ENCODE measurements at places on chromosomes 11 and 22.

GRCh38 chr11:93084727-93085505 lies 112.9 kb downstream of the SLC36A4 start:
- DNase-seq, result peak; percentile 44

GRCh38 chr22:42805016-42805997 lies 51.8 kb downstream of the ARFGAP3 start:
- no peak for DNase-seq

GRCh38 chr11:92978271-92979111 lies 9.0 kb downstream of the MTNR1B start:
- peak; percentile 44 for DNase-seq

DNA sequence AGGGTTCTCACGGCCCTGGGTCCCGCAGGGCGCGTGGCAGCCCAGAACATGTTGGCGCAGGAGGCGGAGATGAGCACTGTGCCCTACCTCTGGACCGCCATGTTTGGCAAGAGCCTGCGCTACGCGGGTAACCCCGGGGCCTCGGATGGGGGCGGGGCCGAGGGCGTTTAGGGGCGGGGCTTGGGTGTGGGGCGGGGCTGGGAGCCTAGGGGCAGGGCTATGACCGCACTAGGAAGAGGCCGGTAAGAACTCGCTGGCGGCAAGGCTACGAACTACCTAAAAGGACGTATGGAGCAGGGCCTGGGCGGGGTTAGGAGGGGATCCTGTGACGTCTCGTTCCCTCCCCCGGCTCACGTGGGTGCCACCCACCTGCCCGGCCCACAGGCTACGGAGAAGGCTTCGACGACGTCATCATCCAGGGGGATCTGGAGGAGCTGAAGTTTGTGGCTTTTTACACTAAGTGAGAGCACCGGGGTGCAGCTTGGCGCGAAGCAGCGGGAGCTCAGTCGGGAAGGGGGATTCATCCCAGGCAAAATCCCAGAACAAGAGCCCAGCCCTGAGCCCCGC lies 2.8 kb upstream of the LZTR1 start:
- peak; percentile 67 for DNase-seq

- no peak for DNase-seq
These were observed 19.5 kb upstream of the NTM start for GRCh38 chr11:131350872-131351271.

- no peak for DNase-seq
These were observed 38.9 kb upstream of the LUZP2 start for GRCh38 chr11:24457985-24458384.

DNA sequence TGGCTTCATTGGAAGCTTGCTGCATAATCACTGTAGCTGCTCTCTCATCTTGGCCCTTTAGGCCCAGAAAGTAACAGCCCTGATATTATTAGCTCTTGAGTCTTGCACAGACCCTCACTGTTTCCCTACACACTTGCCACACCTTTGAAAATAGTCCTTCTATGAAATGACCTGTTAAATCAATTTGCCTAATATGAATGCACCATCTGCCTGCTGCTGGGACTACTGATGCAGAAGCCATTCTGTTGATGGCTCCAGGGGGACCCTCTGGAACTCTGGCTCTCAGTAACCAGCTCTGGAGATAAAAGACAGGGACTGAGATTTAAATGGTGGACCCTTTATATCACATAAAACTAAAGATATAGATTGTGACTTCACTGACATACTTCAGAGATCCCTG lies 14.7 kb upstream of the AMPD3 start:
- DNase-seq, result no peak

DNA sequence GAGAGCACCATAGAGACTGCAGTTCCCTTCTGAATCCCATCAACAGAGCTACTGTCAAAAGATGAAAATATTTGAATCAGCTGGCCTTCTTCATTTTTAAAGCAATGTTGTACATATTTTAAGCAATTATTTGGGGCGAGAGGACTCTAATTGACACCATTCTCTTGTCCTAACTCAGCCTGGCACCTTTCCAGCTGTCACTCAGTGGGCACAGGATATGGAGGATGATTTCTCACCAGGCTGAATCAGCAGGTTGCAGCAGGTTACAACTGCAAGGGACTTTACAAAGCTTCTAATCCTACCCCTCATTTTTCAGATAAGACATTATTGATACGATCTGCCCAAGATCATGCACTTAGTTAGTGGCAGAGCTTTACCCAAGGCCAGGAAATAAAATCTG lies 11.9 kb upstream of the WT1 start:
- no peak for DNase-seq

- peak; percentile 89 for DNase-seq
These were observed 10.5 kb upstream of the MCHR1 start for GRCh38 chr22:40668611-40669411.

GRCh38 chr11:38384568-38384967 lies 1786.5 kb upstream of the RAG2 start:
- no peak for DNase-seq

- no peak for DNase-seq
These were observed 45.6 kb downstream of the LRRC4C start for GRCh38 chr11:41413843-41414242.

GRCh38 chr22:34045311-34045710 lies 125.0 kb upstream of the LARGE1 start:
- no peak for DNase-seq

GRCh38 chr11:73271936-73272679 lies at the start of gene P2RY6:
Gene P2RY6, plus strand, starts transcription at chr11:73272338. Its CDS starts 24,181 bp downstream, at chr11:73296519.
- DNase-seq, result peak; percentile 60

GRCh38 chr11:88697139-88697538 lies 359.6 kb upstream of the CTSC start:
- DNase-seq, result no peak

- DNase-seq, result no peak
These were observed 16.2 kb downstream of the BARX2 start for GRCh38 chr11:129391821-129392220.

DNA sequence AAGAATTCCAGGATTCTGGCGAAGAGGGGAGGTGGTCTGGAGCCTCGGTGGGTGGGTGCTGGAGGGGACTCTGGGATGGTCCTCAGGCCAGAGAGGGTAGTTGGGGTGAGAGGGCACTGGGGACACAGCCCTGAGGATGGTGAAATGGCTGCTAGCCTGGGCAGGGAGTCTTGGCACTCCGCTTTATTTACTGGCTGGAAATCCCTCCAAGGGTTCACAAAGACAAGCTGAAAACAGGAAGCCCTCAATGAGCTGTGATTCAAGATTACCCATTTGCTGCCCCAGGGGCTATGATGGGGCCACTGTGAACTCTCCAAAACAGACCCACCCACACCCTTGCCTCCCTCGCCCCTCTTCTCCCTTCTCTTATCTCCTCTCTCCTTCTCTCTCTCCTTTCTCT lies 71.9 kb downstream of the FBXO7 start:
- DNase-seq, result no peak

DNA sequence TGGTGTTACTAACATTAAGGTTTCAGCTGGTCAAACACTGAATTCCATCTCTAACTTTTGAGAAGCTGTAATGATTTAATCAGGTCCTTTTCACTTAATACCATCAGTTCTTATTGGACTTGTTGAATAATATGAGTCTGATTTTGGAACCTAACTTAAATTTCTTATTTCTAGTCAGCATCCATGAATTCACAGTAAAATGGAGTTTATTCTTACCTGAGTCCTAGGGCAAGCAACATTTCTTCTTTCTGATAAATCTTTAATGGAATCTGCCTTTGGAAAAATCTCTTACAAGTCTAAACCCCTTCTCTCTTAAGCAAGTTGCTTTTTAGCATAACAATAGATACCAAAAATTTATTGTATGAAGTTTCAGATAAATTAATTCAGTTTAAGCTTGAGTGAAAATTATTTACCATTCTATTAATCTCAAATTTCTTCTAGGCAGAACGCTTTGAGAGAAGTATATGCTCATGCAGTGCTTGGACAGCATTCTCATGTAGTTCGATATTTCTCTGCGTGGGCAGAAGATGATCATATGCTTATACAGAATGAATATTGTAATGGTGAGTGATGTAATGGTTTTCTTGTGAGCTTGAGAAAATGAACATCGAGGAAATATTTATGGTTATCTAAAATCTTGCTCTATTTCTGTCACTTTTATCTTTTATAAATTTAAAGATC lies 3.4 kb downstream of the WEE1 start:
- peak; percentile 73 for DNase-seq

GRCh38 chr22:41289671-41290070 lies 3.7 kb upstream of the RANGAP1 start:
- DNase-seq, result no peak

DNA sequence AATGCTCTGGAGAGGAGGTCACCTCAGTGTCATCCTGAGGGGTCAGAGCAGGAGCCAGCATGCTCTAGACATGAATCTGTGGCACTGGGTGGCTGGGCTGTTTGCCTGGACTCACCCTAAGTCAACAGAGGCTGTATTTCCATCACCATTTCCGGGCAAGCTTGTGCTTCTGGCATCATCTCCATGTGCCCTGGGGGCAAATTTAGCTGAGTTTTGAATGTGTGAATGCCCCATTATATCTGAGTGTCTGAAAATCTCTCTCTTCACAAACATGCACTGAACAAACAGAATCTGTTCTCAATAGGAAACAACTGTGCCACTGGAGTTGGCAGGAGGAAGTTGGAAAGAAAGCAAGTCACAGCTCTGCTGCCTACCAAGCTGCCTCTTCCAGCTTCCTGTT lies 356.2 kb downstream of the GRM5 start:
- no peak for DNase-seq

DNA sequence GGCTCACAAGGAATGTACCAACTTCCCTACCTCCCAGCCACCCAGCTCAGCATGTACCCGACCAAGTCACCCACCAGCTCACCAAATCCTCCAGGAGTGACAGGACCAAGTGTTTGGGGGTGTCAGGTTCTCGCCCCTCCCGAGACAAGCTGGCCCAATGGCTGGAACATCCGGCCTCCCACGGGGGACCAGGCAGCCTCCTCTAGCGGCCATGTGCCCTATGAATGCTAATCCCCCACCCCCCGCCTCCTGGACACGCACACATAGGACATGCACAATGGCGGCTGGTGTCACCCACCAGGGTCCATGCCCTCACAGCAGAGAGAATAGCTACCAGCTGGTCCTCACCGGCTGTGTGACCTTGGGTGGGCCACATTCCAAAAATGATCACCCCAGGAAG lies 151.0 kb downstream of the MN1 start:
- no peak for DNase-seq

DNA sequence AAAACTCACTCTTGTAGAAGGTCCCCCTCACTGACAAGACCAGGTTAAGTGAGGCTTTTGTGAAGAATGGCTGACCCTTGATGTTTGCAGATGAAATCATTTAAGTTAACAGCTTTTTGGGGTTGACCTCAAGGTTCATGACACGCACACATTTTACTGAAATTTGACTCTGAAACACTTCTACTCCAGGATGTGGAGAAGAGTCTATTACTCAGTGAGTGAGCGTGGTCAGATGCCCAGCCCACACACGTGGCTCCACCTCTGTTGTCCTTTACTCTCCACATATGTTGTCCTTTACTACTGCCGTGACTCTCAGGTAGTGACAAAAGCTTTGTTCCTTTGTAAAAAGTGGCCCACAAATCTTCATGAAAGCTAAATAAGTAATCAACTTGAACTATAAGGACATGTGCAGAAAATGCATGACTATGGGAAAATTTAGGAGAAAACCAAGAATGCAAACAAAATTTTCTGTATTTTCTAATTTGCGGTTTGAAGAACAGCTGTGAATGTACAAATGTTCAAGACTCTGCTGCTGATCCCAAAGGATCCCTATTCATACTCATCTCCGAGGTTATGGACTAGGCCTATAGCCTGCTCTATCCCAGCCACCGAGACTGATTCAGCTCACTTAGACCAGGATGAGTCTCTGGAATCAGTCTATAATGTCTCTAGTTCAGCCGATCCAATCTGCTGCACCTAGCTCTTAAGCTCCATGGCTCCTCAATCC lies 22.4 kb downstream of the XRRA1 start:
- peak; percentile 56 for DNase-seq

DNA sequence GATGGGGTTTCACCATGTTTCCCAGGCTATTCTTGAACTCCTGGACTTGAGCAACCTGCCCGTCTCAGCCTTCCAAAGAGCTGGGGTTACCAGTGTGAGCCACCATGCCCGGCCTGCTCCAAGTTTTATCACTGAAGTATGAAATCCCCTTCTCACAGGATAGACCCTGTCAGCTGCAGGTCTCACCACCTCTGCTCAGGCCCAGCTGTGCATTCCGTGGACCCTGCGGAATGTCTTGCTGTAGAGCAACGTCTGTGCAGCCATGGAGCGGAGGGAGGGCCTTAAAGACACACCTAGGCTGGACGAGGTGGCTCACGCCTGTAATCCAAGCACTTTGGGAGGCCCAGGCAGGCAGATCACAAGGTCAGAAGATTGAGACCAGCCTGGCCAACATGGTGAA lies 625.4 kb downstream of the BRD1 start:
- DNase-seq, result no peak

GRCh38 chr11:110076371-110076965 lies 16.7 kb upstream of the ZC3H12C start:
- DNase-seq, result no peak

DNA sequence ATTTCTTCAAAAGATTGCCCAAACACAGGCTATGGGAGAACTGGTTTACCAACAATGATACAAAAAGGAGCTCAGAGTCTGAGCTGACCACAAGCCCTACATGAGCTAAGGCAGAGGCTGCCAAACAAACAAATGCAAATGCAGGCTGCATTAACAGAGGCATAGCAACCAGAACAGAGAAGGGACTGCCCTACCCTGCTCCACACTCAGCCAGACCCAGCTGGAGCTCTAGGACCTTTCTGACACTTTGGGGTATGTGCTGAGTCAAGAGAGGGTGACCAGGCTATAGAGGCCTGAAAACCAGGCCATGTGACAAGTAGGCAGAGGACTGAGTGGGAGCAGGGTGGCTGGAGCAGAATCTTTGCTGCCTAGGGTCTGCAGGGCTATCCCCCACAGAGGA lies 17.8 kb upstream of the P2RY2 start:
- DNase-seq, result no peak

- peak; percentile 15 for DNase-seq
These were observed 160.5 kb upstream of the TBCEL start for GRCh38 chr11:120863359-120863758.

DNA sequence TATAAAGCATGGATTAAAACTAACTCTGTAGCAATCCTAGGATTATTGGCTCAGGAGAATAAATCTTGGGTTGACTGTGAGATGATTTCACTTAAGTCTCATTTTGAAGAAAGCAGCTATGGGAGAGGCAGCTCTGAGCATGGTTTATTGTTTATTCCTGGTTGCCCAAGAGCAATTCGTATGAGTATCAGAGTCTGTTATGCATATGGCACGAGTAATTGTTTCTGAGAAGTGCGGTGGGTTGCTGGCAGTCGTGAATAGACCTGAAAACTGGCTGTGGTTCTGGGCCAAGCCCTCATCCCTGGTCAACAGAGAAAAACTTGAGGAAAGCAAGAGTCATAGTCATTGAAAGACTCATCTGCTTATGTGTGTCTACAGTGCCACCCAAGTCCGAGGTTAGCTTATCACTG lies 26.8 kb downstream of the DIXDC1 start:
- DNase-seq, result peak; percentile 31
